Activated CD4-positive, alpha-beta T cell treated with anti-CD3 and anti-CD28 coated beads for 4 hours (primary cell): ENCODE measurements at places on chromosomes 5 and 9.

GRCh38 chr9:88233091-88233490 lies 94.8 kb upstream of the SPATA31C2 start:
- no peak for DNase-seq

DNA sequence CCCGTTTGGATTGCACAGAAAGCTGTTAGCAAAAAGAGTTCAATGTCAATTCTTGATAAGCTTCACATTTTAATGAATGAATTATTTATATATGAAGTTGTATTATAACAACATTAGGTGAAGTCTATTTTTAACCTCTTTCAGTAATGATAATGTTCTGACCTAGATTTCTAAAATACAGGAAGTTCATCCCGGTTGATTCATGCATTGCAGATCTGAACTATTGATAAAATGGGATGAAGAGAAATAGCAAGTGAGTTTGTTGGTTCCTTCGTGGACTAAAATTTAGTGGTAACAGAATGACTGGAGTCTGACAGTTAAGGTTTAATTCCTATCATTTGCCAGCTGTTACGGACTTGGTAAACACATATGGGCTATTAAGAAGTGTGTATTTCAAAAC lies 180.5 kb downstream of the PCSK1 start:
- no peak for DNase-seq

DNA sequence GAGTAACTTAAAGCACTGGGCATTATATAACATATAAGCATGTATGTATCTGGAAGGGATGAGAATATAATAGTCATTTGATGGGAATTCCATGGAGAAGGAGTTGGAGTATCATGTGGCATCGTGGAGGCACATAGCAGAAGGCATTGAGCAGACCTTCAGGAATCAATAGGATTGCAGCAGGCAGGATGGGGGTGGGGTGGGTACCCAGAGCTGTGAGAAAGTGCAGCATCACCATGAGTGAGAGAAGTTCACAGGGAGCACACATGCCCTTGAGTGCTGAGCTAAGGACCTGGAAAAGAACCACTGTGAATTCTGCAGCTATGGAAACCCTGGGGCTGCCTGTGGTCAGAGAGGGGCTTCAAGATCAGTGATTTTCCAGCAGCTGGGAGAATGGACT lies 57.3 kb downstream of the MED10 start:
- DNase-seq: no peak

GRCh38 chr9:16743375-16743774 lies 127.1 kb downstream of the BNC2 start:
- DNase-seq: no peak

GRCh38 chr9:120970244-120970643 lies 43.6 kb upstream of the TRAF1 start:
- no peak for DNase-seq

DNA sequence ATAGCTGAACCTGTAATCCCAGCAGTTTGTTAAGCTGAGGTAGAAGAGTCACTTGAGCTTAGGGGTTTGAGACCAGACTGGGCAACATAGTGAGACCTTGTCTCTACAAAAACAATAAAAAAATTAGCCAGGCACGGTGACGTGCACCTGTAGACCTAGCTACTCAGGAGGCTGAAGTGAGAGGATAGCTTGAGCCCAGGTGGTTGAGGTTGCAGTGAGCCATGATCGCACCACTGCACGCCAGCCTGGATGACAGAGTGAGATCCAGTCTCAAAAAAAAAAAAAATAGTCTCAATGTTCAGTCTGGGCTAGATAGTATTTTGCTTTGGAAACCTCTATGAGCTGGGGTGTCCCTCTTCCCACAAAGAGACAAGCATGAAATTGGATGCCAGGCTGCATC lies 51.9 kb upstream of the IQGAP2 start:
- no peak for DNase-seq
